Upper lobe of left lung (tissue), 6 donors: ENCODE measurements at places on chromosomes 7 and 10. TPM values are rescaled to one million over a fixed set of nuclear protein-coding genes. Genes with fewer than 3 reads are reported as not detected.

- no peak for DNase-seq
Measured at GRCh38 chr10:114184276-114184675, 5.1 kb downstream of the TDRD1 start.

- no peak for DNase-seq
Measured at GRCh38 chr7:44973610-44974401, 5.0 kb downstream of the MYO1G start.

Gene PAX4
- not detected for total RNA-seq

GRCh38 chr10:28661035-28661434, 16.3 kb upstream of the BAMBI start:
- no peak for DNase-seq

DNA sequence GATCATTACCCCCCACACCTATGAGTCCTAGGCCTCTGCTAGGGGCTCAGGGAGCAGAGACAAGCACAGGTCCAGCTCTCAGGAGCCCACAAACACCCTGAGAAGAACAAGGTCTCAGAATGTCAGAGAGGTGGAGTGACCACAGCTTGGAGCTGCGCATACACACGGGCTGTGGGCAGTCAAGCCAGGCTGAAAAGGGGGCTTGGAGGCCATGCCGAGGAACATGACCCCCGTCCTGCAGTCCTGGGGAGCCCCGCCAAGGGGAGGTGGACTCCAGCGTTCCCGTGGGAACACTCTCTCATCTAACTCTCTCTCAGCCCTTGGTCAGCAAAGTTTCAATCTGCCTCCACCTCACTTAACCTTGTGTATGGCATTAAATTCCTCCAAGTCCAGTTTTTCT, 7.8 kb upstream of the MMP21 start:
- DNase-seq = no peak

- DNase-seq = no peak
Measured at GRCh38 chr10:3357737-3358136, 185.2 kb upstream of the PITRM1 start.

Gene CCNJ
- total RNA-seq = 0.55 TPM

DNA sequence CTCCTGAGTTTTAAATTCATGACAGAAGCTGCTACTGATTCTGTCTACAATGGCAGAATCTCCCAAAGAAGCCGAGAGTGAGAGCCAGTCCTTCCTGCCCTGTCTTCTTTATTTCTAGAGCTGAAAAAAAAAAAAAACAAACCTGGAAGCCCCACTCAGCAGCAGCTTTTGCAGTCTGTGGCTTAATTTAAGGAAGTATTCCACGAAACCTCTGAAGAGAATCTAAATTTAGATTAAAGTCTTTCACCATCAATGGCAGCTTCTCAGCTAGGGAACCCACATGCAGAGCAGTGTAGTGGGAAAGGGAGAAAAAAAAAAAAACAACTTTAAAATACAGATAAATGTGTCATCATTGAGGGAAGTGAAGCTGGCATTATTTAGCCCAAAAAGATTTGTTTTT, 23.4 kb downstream of the SMURF1 start:
- DNase-seq = no peak

DNA sequence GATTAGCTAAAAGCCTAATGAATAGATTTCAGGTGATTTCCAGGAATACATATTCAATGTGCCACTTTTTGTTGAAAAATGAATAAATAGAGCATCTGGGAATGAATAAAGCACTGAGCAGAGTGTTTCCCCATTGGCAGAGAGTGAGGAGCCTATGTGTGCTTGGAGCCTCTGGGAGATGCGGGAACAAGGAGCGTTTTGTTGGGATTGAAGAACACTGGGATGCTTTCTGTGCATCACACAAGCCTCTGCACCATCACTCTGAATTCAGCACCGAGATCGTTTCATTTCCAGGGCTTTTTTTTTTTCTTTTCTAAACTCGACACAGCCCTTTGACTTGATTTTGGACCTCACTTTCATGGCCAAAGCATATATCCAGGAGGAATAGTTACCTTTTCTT, 111.4 kb downstream of the BAMBI start:
- DNase-seq = no peak

DNA sequence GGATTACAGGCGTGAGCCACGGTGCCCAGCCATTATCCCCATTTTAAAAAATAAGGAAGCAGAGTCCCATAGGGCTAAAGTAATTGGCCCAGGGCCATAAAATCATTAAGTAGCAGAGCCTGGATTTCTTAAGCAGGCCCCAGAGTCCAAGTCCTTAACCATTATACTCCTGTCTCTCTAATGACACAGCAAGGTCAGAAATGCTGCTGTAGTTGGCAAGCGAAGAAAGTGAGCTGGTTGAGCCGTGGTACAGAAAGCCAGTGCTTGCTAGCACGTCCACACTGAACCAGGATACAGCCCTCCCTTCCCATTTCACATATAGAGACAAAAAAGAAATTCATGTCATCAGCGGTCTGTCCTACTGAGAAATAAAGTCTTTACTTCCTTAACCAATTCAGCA, 562.7 kb downstream of the GALNT17 start:
- no peak for DNase-seq

Gene GOLGA7B
- total RNA-seq = 1.0 TPM

Gene NUTM2E
- not detected for total RNA-seq

- no peak for DNase-seq
Measured at GRCh38 chr7:121138262-121138933, 149.9 kb downstream of the CPED1 start.

- DNase-seq = no peak
Measured at GRCh38 chr10:79409726-79410085, 35.7 kb downstream of the ZCCHC24 start.
